ENCODE measurements at places on chromosomes 12 and 14. TPM values are rescaled to one million over a fixed set of nuclear protein-coding genes. Genes with fewer than 3 reads are reported as not detected.

MOK gene
- 41.0 TPM for total RNA-seq

PAN2 gene
- 42.7 TPM for total RNA-seq

TMEM30B gene
- total RNA-seq: 46.9 TPM

TXNDC16 gene
- total RNA-seq: 10.5 TPM

DNA sequence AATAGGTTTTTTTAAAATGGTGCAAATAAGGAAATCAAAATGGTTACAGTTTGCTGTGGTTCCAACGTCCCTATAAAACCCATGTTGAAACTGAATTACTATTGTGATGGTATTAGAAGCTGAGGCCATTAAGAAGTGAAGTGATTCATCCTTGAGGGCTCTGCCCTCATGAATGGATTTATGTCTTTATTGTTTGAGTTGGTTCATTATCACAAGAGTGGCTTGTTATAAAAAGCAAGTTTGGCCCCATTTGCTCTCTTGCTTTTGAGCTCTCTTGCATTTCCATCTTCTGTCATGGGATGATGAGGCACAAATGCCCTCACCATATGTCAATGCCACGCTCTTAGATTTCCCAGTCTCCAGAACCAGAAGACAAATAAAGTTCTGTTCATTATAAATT lies 62.3 kb downstream of the PRKD1 start:
- DNase-seq: no peak

- DNase-seq: no peak
Observed at GRCh38 chr14:84937449-84937848, 592.5 kb upstream of the FLRT2 start.

- no peak for DNase-seq
Observed at GRCh38 chr12:45794422-45794821, 64.9 kb downstream of the ARID2 start.

- no peak for DNase-seq
Observed at GRCh38 chr12:6965714-6966113, 4.8 kb downstream of the PHB2 start.

DNA sequence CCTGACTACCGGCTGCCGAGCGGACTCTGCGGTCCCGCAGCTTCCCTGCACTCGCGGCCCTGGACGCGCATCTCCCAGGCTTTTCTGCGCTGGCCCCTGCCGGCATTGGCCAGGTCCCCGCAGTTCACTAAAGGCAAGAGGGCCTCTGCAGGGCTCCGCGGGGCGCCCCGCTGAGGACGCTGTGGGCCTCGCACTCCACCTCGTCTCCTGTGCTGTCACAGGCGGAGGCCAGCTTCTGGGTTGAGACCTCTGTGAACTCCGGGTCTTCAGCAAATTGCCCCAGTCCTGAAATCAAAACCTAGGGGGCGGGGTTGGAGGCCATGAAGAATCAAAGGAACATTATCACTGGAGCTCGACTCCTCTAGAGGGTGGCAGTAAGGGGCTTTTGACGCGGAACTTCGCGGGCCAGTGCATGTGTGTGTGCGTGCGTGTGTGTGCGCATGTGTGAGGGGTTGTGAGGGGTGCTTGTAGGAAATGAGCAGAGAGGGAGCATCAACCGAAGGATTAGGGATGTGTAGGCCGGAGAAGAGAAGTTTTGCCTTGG lies 68.5 kb upstream of the CAPRIN2 start:
- no peak for DNase-seq

DNA sequence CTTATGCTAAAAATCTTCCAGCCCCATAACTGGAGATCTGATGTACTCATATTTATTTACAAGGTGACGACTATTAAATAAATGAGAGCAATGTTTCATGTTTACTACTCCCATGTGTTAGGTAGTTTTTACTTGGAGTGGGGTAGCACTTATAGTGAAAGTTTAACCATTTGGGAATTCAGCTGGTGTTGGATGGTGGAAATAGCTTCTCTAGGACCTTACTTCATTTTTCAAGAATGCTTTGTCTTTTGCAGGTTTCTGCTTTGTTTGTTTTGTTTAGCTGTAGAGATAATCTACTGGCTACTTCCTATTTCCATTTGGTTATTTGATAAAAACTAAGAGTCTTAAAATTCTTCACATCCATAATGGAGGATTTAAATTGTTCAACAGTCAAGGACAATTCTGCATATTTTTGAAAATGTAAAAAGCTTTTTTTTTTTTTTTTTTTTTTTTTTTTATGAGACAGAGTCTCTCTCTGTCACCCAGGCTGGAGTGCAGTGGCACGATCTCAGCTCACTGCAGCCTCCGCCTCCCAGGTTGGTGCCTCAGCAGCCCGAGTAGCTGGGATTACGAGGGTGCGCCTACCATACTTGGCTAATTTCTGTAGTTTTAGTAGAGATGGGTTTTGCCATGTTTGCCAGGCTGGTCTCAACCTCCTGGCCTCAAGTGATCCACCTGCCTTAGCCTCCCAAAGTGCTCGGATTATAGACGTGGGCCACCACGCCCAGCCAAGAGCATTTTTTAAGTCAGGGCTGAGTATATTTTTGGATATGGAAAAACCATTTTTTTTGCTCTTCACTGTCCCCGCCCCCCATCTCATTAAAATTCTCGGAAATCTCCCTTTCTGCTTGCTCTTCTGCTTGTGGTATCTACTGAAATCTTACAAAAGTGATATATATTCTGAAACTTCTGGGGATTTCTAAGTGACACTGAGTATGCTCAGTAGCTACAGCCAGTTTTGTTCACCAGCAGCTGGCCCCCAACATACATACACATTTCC lies 1.4 kb upstream of the ABCD2 start:
- no peak for DNase-seq

DNA sequence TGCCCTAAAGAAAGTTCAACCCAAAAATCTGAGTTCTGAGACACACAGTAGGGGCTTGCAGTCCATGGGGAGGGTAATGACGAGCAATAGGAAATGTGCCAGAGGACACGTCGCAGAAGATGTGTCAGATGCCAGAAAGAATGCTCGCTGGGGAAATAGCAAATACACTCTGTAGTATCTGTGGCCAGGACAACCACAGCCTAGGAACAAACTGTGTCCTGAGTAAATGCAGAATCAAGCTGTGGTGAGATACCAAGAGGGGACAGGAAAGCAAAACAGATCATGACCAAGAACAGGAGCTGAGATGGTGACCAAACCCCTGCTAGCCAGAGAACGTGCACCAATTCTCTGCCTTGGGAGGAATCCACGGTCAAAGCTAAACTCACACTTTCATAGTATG lies 9.1 kb downstream of the CRACR2A start:
- DNase-seq: no peak

- DNase-seq: no peak
Observed at GRCh38 chr12:916240-916639, 33.3 kb downstream of the RAD52 start.
